Left cardiac atrium (tissue), 4 donors: ENCODE measurements at places on chromosomes 16 and 17.
A peak's percentile ranks its signal among the peaks of the same experiment; 100 is the strongest.

- no peak for DNase-seq
Measured at GRCh38 chr17:81035521-81036196, 708 bp downstream of the BAIAP2 start.

DNA sequence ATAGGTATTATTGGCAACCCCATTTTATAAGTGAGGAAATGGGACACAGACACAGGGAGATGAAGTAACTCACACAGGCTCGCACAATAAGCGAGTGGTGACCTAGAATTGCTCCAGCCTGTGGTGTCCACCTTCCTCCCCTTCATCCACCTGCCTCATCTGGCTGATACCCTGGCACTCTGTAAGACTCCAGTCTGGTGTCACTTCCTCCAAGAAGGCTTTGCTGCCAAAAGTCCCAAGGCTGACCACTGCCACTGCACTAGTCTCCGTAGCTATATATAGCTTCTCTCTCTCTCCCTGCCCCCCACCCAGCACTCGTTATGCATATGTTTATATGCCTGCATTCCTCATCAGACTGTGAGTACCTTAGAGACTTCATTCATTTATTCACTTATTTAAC is 66.1 kb upstream of the SREBF1 start:
- DNase-seq, result no peak

DNA sequence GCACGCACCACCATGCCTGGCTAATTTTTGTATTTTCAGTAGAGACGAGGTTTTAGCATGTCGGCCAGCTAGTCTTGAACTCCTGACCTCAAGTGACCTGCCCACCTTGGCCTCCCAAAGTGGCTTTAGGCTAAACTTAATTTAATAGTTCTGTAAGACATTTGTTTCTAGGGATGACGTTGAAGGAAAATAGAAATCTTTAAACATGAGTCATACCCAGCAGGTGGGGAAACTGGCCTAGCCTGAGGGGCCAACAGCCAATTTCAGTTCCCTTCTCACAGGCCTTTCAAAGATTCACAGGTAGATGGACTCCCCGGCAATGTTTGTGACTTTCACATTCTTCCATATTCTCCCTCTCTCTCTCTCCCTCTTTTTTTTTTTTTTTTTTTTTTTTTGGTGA is 18.1 kb upstream of the ITPRIPL2 start:
- no peak for DNase-seq

- no peak for DNase-seq
Measured at GRCh38 chr16:30445149-30445407, 596 bp downstream of the SEPHS2 start.

DNA sequence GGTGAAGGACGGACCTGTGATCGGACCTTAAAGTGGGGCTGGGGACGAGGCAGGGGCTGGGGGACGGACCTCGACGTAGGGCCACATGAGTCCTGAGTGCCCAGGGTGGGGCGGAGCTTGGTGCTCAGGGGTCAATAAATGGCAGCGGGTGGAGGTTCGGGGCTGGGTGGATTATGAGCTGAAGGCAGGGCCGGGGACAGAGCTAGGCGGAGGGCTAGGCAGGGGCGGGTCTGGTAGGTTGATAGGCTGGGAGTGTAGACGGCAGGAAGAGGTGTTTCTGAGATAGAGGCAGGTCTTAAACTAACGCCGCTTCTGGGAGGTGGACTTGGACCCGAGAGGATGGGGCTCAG is 733 bp downstream of the CHRNB1 start:
- DNase-seq, result no peak

DNA sequence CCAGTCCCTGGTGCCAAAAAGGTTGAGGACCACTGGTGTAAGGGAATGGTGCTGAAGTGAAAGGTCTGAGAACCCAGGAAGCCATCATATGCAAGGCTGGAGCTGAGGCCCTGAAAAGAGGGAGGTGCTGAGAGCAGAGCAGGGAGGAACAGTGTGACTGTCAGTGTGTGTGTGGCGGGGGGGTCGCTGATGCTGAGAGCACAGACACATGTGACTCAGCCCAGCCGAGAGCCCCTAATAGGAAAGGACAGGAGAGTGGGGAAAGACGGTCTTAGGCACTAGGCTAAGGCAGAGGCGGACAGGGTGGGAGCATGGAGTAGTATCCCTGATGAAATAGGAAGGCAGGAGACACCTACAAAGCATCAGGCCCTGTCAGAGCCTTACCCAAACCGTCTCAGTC is 1.2 kb downstream of the B9D1 start:
- peak; percentile 26 for DNase-seq

- DNase-seq, result no peak
Measured at GRCh38 chr17:74860872-74861661, 1.4 kb upstream of the GRIN2C start.

GRCh38 chr16:81836279-81837054 is 57.4 kb downstream of the PLCG2 start:
- DNase-seq, result no peak

- DNase-seq, result no peak
Measured at GRCh38 chr16:75308011-75308410, 56.6 kb upstream of the BCAR1 start.

- peak; percentile 66 for DNase-seq
Measured at GRCh38 chr17:4605826-4606225, 21.5 kb downstream of the SMTNL2 start.

DNA sequence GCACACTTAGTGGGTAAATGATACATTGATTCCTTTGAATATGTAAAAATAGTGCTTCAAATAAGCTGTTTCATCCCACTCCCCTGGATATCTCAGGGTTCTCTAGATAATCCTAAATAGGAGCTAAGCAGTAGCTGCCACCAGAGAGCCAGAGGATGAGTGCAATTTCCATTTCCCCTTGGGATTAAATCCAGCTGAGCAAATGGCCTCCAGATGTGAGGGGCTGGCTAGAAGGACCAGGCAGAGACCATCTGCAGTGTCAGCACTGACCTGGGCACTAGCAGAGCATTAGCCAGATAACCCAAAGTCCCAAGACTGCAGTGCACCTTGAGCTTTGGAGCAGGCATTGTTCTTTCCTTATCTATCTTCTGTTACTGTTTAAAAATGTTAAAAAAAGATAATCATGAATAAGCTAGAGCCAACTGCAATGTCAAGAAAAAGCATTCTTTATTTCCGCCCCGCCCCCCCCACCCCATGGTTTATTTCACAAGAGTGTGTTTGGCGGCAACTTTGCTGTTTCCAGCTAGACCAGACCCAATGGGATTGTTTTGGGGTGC is 19.5 kb downstream of the GPR179 start:
- no peak for DNase-seq

DNA sequence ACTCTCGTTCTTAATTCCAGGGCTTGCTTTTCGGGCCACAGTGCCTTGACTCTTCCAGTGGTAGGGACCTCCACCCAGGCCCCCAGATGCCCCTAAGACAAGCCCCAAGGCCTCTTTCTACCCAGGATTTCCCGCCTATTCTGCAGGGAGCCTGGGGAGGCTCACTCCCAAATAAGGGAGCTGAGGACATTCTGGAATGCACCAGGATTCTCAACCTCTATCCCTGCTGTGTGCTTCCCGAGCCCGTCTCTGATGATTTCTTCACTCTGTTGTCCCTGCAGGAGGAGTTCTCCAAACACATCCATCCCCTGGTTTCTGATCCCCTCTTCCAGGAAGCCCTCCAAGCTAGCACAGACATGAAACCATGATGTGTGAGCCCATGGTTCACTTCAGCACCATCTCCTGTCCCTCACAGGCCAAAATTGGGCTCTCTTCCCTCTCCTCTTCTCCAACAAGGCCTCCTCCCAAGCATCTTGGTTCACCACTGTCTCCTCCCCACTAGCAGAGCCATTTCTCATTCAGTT is 255.9 kb downstream of the KATNIP start:
- no peak for DNase-seq

DNA sequence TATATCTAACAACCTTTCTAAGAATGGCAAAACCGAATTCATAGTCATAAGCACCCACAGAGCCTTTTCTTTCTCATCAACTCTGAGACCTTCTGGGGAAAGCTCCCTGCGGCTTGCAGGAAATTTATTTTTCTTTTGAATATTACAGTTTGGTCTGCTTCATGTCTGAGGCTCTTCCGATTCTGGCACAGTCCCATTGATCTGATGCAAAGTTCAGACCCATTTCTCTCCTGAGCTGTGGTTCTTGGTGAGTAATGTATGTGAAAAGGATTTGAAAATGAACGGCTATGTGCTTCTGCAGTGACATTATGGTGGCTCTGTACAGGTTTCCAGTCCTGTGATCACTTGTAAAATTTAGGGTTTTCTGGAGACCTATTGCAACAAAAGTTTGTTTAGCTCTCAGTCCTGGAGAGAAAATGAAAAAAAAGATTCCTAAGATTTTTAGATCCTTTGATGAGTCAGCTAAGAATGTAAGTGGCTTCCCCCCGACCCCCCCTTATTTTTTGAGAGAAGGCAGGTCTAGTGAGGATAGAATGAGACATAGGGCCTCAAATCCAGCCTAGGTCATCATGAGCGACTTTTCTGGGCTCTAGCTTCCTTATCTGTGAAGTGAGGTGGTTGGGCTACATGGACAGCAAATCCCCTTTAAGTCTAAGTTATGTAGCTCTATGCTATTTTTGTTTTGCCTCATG is 4.6 kb downstream of the GAN start:
- DNase-seq, result no peak

DNA sequence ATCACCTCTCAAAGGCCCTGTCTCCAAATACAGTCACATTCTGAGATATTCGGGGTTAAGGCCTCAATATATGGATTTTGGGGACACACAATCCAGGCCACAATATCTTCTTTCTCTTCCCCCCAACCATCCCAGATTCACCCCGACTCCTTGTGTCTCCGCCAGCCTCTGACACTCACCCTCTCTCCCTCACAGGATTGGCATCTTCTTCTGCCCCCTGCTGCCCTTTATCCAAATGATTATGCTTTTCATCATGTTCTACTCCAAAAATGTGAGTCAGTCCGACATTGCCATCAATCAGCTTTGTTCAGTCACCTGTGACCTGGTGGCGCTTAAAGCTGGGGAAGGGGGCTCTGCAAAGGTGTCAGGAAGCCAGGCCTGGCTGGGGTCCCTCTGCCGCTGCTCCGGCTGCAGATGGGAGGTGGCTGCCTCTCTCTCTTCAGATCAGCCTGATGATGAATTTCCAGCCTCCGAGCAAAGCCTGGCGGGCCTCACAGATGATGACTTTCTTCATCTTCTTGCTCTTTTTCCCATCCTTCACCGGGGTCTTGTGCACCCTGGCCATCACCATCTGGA is 35.1 kb downstream of the GDE1 start:
- DNase-seq, result no peak

GRCh38 chr16:84144209-84144858 is 643 bp downstream of the HSDL1 start:
- peak; percentile 36 for DNase-seq

DNA sequence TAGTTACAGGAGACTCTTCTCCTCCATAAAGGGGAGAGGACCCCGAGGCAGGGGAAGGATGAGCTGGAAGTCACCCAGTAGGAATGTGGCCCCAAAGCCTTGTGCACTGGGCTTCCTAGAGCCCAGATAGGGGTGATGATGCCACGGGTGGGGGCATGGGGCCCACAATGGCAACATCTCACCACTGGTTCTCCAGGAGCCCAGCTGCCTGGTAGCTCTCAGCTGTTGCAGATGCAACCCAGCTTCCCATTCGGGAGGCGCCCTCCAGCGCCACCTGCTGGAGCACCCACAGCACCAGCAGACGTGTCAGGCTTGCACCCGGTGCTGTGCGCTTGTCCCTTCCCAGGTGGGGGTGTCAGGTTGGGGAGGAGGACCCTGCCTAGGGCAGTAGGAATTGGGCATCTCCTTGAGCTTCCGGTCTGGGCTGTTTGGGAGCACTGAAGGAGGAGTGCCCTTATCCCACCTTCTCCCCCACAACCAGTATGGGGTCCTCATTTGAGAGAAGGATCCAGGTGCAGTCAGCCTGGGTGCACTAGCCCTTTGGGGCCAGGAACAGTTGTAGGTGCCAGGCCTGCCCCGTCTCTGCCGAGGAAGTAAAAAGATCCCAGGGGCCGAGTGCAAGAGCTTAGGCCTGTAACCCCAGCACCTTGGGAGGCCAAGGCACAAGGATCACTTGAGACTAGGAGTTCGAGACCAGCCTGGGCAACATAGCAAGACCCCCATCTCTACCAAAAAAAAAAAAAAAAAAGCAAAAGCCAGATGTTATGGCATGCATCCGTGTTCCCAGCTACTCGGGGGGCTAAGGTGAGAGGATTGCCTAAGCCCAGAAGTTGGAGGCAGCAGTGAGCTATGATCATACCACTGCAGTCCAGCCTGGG is 14.4 kb downstream of the CDIPT start:
- DNase-seq, result peak; percentile 81

GRCh38 chr17:45103269-45103795 is 29.0 kb downstream of the PLCD3 start:
- peak; percentile 54 for DNase-seq
